ENCODE measurements at places on chromosomes 5 and 9. TPM values are rescaled to one million over a fixed set of nuclear protein-coding genes. Genes with fewer than 3 reads are reported as not detected.

The OCLN gene
- polyA plus RNA-seq: 1.5 TPM

The SLC4A9 gene
- 0.06 TPM for polyA plus RNA-seq

The SLC6A19 gene
- 0.07 TPM for polyA plus RNA-seq

The MRNIP gene
- 22.4 TPM for polyA plus RNA-seq

The PSIP1 gene
- 16.9 TPM for polyA plus RNA-seq

The NME5 gene
- polyA plus RNA-seq: 1.2 TPM

The CDH9 gene
- polyA plus RNA-seq: not detected

The SPATA31D1 gene
- polyA plus RNA-seq: not detected

The INSYN2B gene
- polyA plus RNA-seq: not detected
